ENCODE measurements at places on chromosomes 1 and 21.

DNA sequence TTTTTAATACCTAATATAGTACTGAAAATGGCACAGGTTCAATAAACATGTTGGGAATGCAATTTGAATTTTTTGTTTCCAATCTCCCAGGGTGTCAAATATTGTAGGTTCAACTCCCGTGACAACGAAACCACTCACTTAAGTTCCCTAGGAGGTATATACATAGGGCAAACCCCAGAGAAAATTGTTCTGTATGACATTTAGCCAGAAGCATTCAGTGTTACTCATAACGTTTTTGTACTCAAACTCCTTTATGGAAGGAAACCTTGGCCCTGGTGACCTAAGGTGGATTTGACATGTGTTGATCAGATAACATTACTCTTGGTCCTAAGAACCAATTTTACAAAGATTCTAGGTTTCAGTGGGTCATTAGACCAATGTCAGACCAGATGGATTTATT is 110.6 kb downstream of the USP25 start:
- DNase-seq = no peak

GRCh38 chr21:32779983-32780382 is 8.4 kb upstream of the PAXBP1 start:
- no peak for DNase-seq

DNA sequence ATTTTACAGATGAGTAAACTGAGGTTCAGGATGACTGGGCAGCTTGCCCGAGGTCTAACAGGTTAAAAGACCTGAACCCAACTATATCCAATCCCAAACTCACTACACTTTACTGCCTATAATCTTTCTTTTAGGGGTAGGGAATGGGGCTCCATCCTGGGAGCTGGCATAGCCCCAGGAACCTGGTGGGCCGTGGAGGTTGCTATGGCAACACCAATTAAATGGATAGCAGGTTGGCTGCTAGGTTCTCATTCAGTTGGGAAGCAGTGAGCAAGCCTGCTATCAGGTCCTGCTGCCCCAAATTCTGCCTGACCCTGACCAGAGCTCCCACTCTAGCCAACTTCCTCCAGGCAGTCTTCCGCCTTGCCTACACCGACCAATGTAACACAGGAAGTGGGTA is 40.9 kb downstream of the LRP8 start:
- DNase-seq = no peak

GRCh38 chr1:156856282-156856785 is 2.6 kb downstream of the INSRR start:
- DNase-seq = no peak

GRCh38 chr1:238409932-238410331 is 519.2 kb upstream of the ZP4 start:
- no peak for DNase-seq

GRCh38 chr21:33661146-33661545 is 18.8 kb downstream of the ITSN1 start:
- DNase-seq = no peak

- DNase-seq = no peak
Measured at GRCh38 chr21:22892028-22892427, 1893.8 kb downstream of the NCAM2 start.

DNA sequence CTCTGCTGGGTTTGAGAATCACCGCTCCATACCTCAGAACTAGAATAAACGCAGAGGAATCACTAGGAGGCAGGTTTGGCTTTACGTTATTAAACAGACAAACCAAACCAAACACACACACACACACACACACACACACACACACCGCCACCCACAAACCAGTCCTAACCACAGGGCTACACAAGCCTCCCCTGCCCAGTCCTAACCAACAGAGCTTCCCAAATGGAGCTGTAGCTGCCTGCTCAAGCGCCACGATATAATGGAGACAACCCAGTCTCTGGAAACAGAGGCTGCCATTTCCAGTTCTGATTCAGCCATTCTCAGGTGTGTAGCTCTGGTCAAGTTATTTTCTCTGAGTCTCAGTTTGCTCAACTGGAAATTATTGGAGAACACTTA is 519.1 kb downstream of the SMYD3 start:
- no peak for DNase-seq

DNA sequence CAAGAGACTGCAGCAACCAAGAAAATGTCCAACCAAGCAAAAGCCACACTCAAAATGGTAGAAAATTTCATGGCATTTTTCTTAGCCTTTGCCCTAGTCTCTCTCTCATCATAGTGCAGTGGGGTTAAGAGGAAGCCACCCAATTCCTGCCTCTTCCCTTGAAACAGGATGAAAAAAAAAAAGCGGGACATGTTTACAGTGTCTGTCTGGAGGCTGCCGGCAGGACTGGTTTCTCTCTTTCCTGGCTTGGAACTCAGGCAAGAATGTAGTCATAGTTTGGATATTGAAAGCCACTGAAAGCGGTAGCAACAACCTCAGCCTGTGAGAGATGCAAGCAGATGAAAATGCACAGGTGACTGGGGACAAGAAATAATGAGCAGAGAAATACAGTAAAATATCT is 13.3 kb upstream of the TNFSF18 start:
- no peak for DNase-seq

DNA sequence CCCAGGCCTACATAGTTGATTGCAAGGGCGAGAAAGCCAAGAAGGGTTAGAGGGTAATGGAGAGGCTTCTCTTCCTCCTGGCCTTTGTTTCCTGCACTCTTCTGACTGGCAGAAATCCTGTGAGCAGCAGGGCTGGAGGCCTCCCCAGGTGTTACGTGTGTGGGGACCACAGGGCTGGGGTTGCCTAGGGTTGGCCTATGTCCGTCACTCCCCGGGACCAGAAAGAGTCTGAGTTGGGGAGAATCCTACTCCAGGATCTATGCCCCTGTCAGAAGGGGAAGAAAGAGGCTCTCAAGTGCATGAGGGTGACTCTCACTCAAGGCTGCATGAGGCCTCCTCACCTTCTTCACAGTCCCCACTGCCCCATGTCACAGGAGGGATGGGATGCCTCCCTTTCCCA is 38.5 kb downstream of the IGFN1 start:
- DNase-seq = no peak

DNA sequence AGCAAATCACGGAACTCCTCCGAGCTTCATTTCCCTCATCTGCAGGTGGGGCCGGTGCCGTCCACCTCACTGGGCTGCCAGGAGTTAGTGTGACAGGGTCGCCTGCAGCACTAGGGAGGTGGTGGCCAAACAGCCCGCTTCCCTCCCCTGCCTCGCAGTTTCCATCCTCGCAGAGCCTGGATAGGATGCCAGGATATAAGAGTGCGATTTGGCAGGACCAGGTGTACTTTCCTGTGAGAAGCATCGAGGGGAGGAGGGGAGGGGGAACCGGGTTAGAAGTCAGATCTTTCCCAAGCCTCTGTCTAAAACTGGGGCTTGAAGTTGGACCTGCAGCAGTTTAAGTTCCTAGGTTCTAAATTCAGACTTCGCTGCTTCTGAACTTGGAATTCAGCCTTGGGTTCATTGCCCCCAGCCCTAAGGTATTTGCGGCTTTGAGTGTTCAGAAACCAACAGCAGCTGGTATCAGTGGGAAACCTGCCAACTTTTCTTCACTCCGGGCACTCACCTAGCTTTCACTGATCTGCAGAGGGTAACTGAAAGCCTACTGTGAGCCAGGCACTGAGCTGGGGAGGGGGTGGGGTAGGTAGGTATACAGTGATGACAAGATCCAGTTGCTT is 1.7 kb upstream of the JUN start:
- DNase-seq = no peak

- DNase-seq = no peak
Measured at GRCh38 chr1:63857478-63857877, 83.7 kb downstream of the ROR1 start.
